ENCODE measurements at places on chromosomes 1 and 21. TPM values are rescaled to one million over a fixed set of nuclear protein-coding genes. Genes with fewer than 3 reads are reported as not detected.

GRCh38 chr1:61639608-61640336, 85.2 kb downstream of the TM2D1 start:
- DNase-seq, result no peak

DNA sequence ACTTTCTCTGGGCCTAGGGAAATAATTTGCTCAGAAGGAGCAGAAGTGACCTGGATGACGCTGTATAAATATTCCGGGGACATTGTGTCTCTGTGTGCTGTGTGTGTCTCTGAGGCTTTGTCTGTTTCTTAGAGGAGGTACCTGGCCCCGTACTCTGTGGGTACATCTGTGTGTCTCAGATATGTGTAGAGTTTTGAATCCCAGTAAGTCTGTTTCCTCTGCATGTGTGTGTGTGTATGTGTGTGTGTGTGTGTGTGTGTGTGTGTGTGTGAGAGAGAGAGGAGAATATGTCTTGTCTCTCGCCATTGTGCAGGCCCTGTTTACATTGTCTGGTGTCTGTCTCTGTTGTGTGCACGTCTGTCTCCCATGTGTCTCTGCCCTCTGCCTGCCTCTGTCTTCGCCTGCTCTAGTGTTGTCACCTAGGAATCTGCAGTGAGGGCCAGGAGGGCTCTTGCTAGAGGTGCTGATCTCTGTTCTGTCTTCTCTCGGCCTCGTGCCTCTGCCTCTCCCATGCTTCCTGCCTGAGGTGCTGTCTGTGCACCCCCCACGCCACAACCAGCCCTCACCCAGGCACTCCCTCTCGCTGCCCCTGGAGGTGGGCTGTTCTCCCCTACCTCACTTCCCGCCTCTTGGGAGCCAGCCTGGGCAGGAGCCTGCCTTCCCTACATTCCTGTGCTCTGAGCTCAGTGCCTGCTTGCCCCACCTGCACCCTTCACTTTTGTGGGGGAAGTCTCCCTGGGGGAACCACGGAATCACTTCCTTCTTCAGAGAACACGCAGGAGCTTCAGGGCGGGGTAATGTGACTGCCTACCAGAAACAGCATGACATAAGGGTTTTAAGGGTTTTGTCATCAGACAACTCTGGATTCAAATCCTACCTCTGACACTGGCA, 5.9 kb downstream of the MAP7D1 start:
- peak; percentile 33 for DNase-seq

DNA sequence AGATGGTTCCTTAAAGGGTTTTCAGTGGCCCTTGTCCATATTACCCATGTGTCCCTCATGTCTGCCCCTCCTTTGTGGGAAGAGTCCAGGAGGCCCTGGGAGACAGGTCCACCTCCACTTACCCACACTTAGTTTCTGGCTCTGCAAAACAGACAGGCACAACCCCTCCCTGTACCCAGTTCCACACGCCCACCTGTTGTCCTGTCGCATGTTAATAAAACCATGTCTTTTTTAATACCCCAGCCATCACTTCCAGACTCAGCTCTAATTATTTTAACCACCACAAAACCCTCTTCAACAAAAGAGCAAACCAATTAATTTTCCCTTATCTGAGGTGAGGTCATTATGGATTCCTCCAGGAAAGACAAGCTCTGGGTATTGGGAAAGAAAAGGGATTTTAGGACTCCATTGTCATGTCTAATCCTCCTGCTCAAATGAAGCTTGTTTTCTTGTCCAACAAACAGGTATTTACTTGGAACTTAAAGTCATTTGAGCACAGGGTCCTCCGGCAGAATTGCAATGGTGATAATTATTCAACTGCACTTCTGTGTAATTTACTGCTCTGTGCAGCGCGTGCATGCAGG, 68.9 kb downstream of the CCDC185 start:
- DNase-seq, result no peak

- no peak for DNase-seq
Observed at GRCh38 chr1:227765261-227766014, 30.2 kb downstream of the SNAP47 start.

CCDC17 gene
- polyA plus RNA-seq, result 0.13 TPM

- DNase-seq, result no peak
Observed at GRCh38 chr21:43333298-43334062, 93.5 kb downstream of the SIK1 start.

DNA sequence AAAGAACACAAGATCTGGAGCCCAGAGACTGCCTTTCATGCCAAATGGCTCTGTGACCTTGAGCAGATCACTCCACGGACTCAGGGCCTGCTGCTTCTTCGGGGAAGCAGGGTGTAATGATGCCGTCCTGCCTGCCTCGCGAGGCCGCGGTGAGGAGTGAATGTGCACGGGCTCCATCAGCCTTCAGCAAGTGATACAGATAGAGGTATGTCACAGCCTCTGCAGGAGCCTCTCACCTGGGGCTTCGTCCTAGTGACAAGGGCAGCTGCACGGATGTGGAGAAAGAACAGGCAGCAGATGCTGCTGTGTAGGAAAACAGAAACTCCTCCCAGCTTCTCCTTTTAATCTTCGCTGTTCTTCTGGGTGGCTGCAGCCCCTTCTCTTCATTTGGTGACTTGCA, 127.5 kb downstream of the KCNN3 start:
- no peak for DNase-seq

DMBX1 gene
- not detected for polyA plus RNA-seq

- no peak for DNase-seq
Observed at GRCh38 chr21:20292280-20292679, 705.9 kb upstream of the NCAM2 start.

DNA sequence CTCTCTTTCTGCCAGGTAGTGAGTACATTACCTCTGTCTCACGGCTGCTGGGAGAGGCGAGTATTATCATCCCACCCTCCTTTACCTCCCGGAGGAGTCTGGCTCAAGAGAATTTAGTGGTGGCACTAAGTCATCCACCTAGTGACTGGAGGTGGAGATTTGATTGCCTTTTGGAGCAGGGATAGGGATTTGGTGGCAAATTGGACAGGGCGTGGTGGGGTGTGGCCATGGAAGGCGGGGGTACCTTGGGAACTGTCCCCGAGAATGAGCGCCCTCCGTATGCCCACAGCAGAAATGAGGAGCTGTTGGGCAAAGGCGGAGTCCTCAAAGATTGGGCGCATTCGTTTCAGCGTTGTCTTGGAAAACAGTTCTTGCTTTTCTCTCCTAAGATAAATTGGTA, 32.1 kb upstream of the HMGN1 start:
- no peak for DNase-seq
